NCI-H748 treated with DMSO at 0.1 percent for 48 hours (cell line): ENCODE measurements at places on chromosomes 6 and 20.

DNA sequence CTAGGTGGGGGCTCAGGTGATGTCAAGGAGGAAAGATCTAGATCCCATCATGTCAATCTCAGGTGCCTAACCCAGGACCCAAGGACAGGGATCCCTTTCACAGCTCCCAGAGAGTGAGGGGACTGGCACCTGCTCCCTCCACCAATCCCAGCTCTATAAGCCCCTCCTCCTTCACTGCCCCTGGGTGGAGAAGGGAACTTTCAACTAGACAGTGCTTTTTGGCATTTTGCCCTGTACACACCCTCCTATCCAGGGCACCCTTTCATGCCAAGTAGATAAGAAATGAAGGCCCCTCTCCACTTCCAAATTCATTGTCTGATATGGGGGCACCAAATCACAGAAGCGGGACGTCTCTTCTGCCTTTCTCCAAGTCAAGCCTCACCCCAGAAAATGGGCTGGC lies 61.6 kb downstream of the MDGA1 start:
- no peak for DNase-seq

DNA sequence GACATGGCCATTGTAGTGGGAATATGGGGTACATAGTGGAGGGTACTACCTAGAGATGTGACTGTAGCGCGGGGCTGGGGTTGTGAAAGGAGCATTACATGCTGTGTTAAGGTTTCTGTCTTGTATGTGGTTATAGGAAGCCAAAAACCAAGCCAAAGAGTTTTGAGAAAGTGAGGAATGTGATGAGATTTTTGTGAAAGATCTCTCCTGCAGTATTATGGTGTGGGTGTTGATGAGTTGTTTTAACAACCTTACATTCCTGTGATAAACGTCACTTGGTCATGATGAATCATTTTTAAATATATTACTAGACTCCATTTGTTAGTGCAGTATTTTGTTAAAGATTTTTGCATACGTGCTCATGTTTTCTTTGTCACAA lies 48.9 kb downstream of the ZFAND3 start:
- DNase-seq, result no peak

DNA sequence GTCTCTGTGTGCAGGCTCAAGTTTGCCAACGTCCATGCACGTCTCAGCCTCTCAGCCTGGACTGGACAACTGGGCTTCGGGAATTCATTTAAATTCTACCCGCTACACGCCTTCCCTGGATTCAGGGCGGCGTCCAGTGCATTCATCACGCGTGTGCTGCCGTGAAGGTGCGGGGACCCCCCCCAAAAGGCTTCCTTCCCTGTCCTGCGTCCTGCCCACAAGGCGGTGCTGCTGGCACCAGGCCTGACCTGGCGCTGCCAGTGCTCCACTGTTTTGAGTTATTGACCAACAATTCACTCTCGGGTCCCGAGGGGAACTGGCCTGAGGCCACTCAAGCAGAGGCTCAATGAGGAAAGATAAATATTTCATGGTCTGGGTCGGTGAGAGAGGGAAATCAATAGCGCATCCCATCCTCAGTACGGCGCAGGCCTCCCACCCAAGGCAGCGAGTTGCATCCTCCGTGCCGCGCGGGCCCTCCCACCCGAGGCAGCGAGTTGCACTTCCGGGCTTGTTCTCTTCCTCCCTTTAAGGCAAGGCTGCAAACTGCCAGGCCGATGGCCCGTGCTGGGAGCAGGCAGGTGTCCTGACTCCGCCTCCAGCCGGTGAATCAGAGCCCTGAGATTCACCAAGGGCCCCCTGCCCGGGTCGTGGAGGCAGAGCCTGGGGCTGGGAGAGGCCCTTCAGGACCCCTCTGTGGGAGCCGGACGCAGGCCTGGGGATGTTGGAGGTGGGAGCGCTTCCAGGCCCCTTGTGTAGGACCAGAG lies 22.8 kb upstream of the BHLHE23 start:
- no peak for DNase-seq

DNA sequence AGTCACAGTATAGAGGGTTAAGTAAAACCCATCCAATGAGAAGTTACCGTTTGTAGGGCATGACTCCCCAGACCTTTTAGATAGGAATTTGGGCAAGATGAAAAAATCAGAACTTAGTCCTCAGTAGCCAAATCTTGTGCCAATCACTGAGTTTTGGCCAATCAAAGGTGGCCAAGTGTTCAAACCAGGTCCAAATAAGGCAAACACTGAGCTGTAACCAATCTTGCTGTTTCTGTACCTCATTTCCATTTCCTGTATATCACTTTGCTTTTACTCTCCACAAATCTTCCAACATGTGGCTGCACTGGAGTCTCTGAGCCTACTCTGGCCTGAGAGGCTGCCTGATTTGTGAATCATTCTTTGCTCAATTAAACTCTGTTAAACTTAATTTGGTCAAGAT lies 81.8 kb upstream of the GPR6 start:
- no peak for DNase-seq

- no peak for DNase-seq
These were observed 198.7 kb upstream of the ASCC3 start for GRCh38 chr6:101079696-101080270.

- no peak for DNase-seq
These were observed 7.4 kb upstream of the BEND3 start for GRCh38 chr6:107122748-107123147.

GRCh38 chr20:58167759-58168158 lies 60.7 kb downstream of the ANKRD60 start:
- no peak for DNase-seq

GRCh38 chr6:33772082-33772830 lies 16.7 kb downstream of the LEMD2 start:
- DNase-seq, result no peak

GRCh38 chr20:55322745-55323144 lies 682.6 kb downstream of the CBLN4 start:
- DNase-seq, result no peak

- DNase-seq, result no peak
These were observed 11.3 kb downstream of the CST7 start for GRCh38 chr20:24960302-24960801.

GRCh38 chr6:13005994-13006393 lies 289.4 kb downstream of the PHACTR1 start:
- peak; percentile 96 for DNase-seq

- no peak for DNase-seq
These were observed 285.1 kb downstream of the CENPW start for GRCh38 chr6:126625019-126625418.

DNA sequence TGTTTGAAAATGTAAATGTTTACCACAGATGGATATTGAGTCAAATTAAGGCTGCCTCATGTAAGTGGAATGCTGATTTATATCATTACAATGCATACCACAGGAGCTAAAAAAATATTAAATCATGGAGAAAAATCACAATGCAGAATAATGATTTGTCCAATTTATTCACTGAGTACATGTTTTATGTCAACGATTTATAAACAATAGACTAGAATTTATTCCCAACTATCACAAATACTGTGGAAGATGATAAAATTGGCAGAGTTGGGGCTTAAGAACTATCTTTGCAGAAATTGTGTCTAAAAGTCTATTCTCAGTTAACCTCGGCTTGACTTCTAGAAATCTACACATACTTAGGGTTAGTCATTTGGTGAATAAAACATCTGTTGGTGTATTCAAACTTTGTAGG lies 472.1 kb upstream of the MARCKS start:
- DNase-seq, result no peak

DNA sequence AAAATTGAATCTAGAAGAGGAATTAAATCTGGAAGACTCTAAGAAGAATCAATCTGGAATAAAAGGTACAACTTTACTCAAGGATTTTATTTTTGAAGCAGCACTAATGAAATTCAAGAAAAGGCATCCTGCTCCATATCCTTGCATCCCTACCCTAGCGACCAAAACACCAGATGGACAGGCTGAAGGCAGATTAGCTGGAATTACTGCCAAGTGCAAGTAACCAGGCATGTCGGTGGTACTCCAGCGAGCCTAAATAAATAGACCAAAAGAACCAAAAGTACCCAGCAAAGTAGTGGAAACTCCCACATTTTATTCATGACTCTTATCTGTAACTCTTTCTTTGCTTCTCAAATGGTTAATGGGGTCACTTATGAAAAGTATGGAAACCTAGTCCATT lies 21.0 kb downstream of the OPRM1 start:
- DNase-seq, result no peak

DNA sequence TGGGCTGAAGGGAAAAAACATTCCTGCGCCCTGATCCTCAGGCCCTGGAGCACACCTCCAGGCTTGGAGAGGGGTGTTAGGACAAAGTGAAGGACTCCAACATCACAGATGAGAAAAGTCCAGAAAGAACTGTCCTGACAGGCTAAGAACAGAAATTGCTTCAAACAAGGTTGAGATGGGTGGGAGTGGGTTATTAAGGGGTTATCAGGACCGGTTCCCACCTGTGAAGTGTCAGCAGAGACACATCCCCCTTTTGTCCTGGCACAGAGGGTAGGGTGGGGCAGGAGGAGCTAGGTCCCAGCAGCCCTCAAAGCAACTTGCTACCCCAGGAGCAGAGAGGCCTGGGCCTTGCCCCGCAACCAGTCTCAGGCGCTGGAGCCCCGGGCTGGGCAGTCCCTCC lies 3.5 kb downstream of the SPDEF start:
- no peak for DNase-seq

- DNase-seq, result no peak
These were observed 40.4 kb downstream of the MDGA1 start for GRCh38 chr6:37657112-37657886.

GRCh38 chr6:72464791-72465691 lies 156.8 kb upstream of the KCNQ5 start:
- no peak for DNase-seq

DNA sequence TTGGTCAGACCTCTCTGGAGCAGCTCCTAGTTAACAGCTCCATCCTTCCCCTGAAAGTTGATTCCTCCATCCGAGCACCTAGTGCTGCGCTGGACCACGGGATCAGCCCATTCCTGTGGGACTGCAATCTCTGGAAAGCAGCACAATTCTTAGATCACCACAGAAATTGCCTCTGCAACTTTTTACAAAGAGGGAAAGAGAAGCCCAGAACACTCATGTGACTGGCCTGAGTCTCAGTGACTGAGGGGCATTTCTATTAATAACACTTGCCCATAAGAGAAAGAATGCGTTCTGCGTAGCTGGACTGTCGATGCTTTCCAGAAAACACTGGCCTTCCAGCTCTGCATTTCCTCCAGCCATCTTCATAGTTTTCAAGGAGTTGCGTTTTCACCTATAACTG lies 18.3 kb downstream of the MPC1 start:
- no peak for DNase-seq

- DNase-seq, result no peak
These were observed 54.4 kb upstream of the SLCO4A1 start for GRCh38 chr20:62587757-62588402.

DNA sequence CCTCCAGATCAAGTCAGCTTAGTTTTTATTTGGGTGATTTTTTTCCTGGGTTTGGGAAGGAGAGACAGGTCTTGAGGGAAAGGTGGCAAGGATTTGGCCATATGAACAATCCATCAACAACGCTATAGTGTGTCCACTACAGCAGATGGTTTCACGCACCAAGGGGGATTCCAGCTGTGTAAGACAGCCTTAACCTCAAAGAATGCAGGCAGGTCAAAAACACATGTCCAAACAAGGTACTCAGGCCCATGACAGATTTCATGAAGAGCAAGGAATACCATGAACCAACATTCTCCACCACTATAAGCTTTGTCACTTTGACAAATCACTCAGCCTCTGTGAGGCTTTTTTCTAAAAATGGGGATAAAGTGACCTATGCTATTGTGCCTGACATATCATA lies 2.0 kb downstream of the AIF1 start:
- DNase-seq, result no peak

GRCh38 chr6:43196337-43196736 lies 14.3 kb downstream of the CUL9 start:
- DNase-seq, result no peak

DNA sequence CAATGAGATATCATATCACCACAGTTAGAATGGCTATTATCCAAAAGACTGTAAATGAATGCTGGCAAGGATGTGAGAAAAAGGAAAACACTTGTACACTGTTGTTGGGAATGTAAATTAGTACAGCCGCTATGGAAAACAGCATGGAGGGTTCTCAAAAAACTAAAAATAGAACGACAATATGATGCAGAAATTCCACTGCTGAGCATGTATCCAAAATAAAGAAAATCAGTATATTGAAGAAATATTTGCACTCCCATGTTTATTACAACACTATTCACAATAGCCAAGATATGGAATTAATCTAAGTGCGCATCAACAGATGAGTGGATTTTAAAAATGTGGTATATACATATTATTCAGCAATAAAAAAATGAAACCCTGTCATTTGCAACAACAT lies 898.9 kb upstream of the MAN1A1 start:
- DNase-seq, result no peak

GRCh38 chr20:34334654-34335407 lies 28.2 kb upstream of the ITCH start:
- DNase-seq, result no peak

- DNase-seq, result no peak
These were observed 54.6 kb downstream of the LYRM4 start for GRCh38 chr6:5205877-5206850.

- peak; percentile 15 for DNase-seq
These were observed 31.2 kb upstream of the RALGAPA2 start for GRCh38 chr20:20743511-20744169.

- no peak for DNase-seq
These were observed 30.2 kb upstream of the IL17A start for GRCh38 chr6:52155791-52156576.

DNA sequence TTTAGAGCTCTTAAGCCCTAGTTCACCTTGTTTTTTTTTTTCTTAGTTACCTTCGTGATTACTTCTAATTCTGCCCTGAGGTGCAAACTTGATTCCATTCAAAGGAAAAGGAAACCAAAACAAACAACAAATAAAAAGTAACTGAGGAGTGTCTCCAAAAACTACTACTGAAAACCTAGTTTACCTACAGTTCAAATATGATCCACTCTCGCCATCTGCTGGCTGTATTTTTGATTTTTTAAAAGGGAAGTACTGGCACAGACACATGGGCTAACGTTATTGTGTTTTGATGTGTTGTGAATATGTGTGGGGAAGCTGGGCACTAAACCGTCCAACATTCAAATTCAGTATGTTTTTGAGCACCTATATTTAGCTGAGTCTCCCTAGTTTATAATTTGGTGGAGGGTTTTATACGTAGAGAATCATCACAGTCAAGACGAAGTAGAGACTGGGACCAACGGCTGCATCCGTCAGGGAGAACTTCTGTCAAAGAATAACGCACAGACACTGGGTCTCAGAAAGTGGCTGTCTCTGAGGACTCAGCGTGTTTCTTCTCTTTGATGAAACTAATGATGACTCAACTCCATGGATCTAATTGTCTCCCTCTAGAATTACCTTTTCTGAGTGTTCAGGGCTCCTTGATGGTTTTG lies 373.5 kb upstream of the BTBD3 start:
- peak; percentile 90 for DNase-seq

GRCh38 chr20:37878835-37879599 lies 23.9 kb upstream of the VSTM2L start:
- DNase-seq, result no peak

- no peak for DNase-seq
These were observed 2.7 kb downstream of the PAQR8 start for GRCh38 chr6:52364480-52365166.

DNA sequence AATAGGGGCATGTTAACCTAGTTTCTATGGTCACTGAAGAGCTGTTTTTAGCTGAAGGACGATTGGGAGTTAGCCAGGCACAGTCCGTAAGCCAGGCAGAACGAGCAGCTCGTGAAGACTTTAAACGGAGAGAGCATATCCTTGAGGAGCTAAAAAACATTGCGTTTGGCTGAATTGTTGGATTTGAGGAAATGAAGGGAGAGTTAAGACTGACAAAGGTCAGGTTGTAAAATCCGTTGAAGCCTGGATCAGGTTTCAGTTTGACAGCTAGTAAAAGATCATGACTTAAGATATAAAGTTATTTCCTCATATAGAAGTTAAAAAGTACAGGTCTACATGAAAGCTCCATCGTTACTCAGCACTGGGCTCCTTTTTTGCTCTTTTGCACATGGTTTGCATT lies 2.8 kb downstream of the DBNDD2 start:
- DNase-seq, result no peak
